Activated CD8-positive, alpha-beta memory T cell treated with anti-CD3 and anti-CD28 coated beads for 1 hour (primary cell): ENCODE measurements at places on chromosomes 16 and 17.

DNA sequence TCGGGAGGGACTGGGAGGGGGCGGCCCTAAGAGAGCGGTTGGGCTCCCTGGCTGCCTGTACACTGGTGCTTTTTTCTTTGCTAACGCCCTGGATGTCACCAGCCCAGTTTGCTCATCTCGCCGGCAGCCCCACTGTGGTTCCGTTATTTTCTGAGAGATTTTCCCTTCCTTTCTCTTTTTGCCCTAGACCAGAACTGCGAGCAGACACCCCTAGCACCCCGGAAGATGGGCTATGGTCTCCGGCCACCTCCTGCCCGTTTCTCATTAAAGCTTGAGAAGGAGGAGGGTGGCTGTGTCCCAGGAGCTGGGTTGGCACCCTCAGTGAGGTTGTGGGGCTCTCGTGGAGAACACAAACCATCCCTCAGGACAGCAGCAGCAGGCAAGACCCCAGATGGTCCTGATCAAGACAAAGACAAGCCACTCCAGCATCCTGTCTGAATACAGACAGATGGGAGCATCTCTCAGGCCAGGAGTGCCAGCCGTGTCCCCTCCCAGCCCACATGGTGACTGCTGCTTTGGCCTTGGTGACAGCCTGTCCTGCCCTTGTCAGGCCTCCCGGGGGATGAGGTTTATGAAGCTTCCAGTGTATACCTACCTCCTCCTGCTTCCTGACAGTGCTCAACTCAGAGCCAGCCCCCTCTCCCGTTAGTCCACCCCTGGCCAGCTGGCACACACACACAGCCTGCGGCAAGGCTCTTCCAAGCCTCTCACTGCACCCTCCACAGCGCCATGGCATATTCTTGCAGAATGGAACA, 77.2 kb downstream of the KCNJ12 start:
- DNase-seq = no peak

- DNase-seq = no peak
These were observed 4.8 kb upstream of the PPP1R9B start for GRCh38 chr17:50155115-50155819.

DNA sequence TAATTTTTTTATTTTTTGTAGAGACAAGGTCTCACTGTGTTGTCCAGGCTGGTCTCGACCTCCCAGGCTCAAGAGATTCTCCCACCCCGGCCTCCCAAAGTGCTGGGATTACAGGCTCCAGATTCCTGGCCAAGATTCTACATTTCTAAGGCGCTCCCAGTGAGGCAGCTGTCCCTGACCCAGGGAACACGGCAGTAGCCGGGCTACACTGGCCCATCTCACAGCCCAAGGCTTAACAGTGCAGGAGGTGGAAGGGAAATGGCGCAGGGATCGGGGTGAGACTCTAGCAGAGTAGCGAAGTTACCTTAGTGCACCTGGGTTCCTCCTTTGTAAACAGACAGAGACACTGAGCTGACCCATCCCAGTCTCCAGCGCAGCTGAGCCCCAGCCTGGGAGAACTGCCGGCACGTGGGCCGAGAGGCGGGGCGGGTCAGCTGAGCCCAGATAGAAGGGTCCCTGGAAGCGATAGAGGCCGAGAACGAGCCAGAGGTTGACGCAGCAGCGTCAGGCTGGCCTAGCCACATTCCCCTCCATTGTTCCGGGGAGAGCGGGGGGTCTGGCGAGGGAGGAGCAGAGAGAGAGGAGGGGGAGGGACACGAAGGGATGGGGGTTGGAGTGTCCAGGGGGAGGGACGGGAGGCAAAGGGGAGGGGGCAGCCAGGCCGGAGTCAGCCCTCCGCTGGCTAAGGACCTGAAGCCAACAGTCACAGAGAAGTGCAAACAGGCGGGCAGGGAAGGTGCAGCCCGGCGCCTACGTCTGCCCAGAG, 2.5 kb downstream of the CARHSP1 start:
- DNase-seq = no peak

DNA sequence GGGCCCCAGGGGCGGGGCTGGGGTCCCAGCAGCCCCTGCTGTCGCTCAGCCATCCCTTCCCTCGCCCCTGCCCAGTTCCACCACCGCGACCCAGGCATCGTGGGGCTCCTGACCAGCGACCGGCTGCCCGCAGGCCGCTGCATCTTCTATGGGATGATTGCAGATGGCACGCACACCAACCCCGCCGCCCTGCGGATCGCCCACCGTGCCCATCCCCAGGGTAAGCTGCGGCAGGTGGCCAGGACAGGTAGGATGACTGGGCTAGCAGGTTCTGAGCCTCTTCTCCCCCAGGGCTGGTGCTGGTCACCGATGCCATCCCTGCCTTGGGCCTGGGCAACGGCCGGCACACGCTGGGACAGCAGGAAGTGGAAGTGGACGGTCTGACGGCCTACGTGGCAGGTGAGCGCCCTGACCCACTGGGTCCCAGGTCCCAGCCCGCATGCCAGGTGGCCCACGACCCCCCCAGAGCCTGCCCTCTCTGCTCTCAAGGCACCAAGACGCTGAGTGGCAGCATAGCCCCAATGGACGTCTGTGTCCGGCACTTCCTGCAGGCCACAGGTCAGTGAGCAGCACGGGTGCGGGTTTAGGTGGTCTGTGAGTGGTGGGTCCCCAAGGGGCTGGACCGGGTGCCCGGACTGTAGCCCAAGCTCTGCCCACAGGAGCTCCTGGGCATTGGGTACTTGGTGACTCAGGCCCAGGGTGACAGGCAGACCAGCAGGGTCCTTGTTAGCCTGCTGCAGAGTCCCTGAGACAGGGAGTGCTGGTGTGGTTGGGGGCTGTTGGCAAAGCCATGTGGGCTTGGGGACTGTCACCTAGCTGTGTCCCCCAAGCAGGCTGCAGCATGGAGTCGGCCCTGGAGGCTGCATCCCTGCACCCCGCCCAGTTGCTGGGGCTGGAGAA, 2.8 kb downstream of the CEMP1 start:
- DNase-seq = no peak

DNA sequence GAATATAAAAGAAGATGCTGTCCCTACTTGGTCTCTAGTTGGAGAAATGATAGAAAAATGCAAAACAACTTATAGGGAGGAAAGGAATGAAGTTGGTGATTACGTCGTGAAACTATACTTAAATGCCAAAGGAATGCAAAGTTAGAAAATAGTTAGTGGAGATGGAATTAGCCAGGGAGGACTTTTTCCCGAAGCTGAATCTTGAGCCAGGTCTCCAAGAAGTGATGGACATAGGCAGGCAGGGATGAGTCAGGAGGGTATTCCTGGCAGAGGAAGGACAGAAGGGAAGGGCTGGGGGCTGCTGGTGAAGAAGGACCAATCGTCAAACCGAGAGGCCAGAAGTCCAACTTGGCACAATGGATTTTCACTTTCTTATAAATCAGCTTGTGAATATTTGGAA, 1.8 kb downstream of the SNTB2 start:
- no peak for DNase-seq

DNA sequence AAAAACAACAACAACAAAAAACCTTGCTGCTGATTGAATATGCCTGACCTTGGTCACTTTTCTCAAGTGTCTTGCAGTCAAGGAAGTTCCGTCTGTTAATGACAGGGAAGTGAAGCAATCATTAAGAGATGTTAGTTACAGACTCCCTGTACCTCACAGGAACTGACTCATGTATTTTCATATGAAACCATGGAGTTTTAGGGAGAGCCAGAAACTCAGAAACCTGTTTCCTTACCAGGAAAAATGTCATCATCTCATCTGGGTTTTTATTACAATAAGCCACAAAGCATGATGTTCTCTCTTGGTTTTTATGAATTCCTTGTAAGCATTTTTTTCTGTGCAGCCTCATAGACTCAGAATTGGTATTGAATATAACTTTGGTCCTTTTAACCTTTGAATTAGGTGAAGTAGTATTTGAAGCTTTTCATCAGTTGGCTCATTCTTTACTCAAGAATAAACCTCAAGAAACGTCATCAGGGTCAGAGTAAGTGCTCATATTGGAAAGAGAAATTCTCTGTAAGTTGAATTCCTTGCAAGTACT, 10.3 kb downstream of the LYRM1 start:
- no peak for DNase-seq

DNA sequence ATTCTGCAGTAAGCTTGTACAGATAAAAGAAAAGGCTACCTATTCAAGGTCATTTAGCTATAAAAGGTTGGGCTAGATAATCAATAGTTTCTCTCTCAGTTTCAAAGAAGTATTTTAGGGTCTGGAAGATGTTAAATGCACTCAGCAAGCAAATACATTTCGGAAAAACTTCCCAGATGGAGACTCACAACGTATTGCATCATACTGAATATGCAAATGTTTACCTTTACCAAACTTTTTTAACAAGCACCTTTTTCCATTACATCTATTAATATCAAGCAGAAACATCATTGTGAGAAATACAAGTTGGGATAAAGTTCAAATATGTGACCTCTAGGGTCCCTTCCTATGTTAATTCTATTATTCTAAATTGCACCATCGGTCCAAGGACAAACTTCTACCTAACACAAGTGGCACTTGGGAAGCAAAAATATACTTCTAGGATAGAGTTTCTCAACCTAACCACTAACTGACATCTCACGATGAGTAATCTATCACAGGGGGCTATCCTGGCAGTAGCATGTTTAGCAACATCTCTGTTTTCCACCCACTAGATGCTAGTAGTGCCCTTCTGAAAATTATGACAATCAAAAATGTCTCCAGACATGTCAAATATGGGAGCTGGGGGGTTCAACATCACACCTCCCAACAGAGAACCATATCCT, 14.5 kb downstream of the KANSL1 start:
- no peak for DNase-seq

GRCh38 chr17:57466521-57466920, 210.2 kb downstream of the MSI2 start:
- DNase-seq = no peak

- DNase-seq = no peak
These were observed 105.1 kb upstream of the KCNJ16 start for GRCh38 chr17:69969897-69970296.

DNA sequence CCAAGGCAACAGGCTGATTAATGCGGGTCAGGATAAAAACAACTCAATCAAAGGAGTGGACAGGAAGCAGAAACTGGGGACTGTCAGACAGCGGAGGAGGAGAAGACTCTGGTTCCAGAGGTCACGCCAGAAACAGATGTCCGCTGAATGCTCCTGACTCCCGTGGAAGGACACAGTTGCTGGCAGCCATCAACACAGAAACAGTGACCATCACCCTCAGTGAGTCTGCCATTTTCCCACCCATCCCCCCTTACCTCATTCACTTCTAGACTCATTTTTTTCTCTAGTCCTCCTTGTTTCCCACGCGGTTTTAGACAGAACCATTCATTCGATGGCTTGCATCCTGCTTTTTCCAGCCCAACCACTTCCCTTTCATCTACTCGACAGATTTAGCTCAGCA, 40.9 kb downstream of the DHRS7C start:
- no peak for DNase-seq

GRCh38 chr17:34479371-34479770, 100.0 kb upstream of the TMEM132E start:
- no peak for DNase-seq
